IMR-90 (cell line): ENCODE measurements at places on chromosomes 5 and 9.

- DNase-seq: no peak
These were observed 7.8 kb downstream of the BICD2 start for GRCh38 chr9:92756792-92757191.

DNA sequence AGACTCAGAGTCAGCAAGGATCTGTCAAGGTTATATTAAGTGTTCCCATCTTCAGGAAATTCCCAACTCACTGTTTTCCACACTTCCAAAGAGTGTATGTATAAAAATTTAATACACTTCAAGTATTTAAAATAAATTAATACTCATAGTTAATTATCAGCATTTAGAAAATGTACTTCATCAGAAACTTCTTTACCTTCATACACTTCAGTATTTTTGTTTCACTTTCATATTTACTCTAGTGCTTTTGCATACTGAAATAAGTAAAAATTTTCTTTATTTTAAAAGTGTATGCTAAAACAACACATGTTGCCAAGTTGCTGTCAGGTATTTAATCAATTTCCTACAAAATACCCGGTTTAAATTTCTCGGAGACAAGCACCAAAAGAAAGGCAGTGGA is 16.5 kb downstream of the RICTOR start:
- no peak for DNase-seq

DNA sequence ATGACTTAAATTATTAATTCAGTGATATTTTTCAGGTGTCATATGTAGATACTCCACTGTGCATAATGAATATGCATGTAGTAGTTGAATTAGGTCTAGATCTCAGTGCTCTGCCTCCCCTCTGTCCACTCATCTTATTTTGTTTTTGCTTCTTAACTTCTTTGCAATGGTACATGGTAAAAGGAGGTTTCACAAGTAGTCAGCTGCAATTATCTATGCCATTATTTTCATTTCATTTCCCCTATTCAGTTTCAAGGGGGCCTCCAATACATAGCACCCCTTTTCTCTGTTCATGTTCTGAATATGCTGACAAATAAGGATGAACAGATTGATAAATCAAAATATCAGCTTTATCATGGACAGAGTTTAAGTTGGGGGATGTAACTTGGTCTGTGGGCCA is 511.6 kb upstream of the ZNF608 start:
- no peak for DNase-seq

GRCh38 chr9:38620483-38621433 is at the start of gene ANKRD18A:
Gene ANKRD18A (minus strand): TSS chr9:38620596. CDS start chr9:38620285, 311 bp downstream.
- peak; percentile 41 for DNase-seq

- DNase-seq: no peak
These were observed 230.7 kb downstream of the SEMA6A start for GRCh38 chr5:116343961-116344360.

DNA sequence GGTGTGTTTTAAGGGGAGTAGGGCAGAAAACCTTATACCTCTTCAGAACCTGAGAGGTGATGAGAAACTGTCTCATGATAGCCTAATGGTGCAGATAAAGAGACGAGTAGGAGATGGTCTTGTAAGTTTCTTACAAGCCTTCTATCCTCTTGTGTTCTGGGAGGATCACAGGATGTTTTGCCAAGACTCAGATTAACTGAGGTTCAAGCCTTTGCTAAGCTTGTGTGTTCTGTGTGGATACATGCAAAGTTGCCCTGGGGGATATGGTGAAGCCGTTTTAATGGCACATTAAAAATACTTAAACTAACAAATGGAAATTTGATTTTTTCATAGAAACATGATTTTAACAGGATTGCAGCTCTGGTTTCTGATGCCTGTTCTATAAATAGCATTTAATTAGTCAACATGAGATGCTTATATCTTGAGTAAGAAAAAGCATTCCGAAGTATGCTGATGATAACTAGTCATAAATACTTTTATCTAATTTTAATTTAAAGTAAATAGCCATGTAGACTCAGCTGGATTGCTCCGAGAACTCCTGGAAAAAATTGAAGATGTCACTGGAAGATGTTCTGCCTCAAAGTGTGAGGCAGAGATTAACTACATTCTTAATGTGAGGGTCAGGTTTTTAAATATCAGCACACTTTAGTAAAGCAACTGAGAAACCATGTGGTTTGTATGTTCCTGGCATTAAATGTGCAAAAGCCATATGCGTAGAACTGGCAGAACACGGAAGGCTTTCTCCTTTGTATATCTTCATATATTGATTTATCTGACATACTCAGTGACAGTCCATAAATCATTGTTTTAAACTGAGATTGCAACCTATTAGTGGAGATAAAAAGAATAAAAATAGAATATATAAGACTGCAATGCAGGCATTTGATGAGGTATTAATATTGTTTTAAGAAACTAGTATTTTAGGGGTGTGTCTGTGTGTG is 53.7 kb downstream of the IPO11 start:
- DNase-seq: peak; percentile 54

DNA sequence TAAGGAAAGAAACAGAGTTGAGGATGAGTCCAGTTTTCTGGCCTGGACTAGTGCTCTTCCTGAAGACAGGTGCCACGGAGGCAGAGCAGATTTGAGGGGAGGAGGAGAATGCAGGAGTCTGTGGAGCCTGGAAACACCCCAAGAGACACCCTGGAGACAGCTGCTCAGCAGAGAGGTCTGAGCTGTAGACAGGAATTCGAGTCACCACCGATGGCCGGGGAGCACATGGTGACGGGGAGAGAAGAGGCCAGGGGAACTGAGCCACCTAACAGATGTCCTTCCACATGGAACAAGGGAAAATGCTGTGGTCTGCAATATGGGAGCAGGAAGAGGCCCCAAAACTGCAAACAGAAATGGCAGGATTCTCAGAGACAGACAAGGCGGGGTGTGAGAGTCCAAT is 22.9 kb downstream of the CPLX2 start:
- no peak for DNase-seq

- no peak for DNase-seq
These were observed 106.7 kb downstream of the OXCT1 start for GRCh38 chr5:41763574-41763973.

GRCh38 chr9:79741381-79741780 is 169.6 kb downstream of the TLE4 start:
- DNase-seq: no peak

- peak; percentile 38 for DNase-seq
These were observed 624.1 kb downstream of the ISL1 start for GRCh38 chr5:52007230-52007858.

- no peak for DNase-seq
These were observed 3.5 kb downstream of the INPP5E start for GRCh38 chr9:136436055-136436634.

- DNase-seq: no peak
These were observed 183.5 kb downstream of the GAS1 start for GRCh38 chr9:86763791-86764190.

GRCh38 chr5:13659391-13659790 is 285.1 kb downstream of the DNAH5 start:
- peak; percentile 63 for DNase-seq

- DNase-seq: no peak
These were observed 228.5 kb downstream of the CRB2 start for GRCh38 chr9:123584202-123585176.

DNA sequence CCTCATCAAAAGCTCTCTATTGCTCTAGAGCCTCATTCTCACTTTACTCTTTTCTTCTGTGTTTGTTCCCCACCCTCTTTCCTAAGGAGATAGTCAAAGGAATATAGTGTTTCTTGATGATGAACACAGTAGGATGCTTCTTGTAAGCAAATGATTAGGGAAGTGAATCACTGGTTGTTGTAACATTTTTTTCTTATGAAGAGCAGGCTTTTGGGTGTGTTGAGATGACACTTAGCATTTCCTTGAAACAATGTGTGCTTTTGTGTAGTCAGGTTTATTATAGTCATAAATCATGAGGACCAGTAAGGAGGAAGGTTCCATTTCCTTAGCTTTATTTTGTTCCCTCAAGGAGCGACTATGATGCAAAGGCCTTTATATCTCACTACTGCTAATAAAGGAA is 1991.3 kb upstream of the C9orf72 start:
- DNase-seq: no peak

GRCh38 chr9:4509590-4509984 is 19.3 kb downstream of the SLC1A1 start:
- DNase-seq: no peak

- no peak for DNase-seq
These were observed 176.4 kb upstream of the CHD1 start for GRCh38 chr5:99105216-99105615.

DNA sequence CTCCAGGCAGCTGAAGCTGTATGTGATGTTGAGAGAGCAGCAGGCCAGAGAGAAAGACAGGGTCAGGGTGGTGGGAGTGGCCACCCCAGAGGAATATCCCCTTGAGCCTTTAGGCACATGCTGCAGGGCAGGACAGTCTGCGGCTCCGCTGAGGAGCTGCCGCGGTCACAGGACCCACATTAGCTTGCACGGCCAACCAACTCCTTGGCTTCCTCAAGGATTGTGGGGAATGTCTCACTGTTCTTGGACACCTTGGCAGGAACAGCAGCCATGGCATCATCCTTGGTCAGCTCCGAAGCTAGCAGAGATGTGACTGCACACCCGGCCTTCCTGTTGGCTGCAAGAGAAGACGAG is 27.8 kb downstream of the PCDHGC5 start:
- no peak for DNase-seq

DNA sequence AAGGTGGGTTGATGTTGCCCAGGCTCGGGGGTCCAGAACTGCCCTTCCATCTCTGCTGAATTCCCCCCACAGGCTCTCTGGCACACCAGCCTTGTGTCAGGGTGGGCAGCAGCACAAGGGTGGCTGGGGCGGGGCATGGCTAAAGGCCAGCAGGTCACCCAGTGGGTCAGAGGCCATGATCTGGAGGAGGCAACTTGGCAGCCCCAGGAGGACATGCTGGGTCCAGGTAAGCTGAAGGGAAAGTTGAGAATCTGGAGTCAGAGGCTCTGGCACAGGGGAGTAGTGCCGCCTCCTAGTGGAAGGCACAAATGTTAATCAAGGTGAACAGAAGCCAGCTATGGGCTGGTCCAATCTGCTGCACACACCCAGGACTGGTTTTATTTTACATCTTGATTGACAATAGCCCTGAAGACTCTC is 6.2 kb downstream of the TMEM8B start:
- DNase-seq: no peak

DNA sequence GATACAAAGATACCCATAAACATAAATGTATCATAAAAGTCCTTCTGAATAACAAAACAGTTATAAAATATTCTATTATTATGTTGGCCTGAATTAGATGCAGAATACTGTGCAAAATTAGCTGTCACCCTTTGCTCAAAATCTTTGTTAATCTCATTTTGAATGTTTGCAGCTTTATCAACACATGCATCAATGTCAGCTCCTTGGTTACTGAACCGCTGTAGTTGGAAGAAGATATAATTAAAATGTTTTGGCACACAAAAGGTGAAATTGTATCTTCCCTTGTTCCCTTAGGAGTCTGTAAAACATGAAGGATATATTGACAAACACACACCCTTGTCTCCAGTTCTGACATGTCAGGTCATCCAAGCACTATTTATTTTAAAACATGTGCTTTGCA is 146.3 kb upstream of the POU5F2 start:
- no peak for DNase-seq

DNA sequence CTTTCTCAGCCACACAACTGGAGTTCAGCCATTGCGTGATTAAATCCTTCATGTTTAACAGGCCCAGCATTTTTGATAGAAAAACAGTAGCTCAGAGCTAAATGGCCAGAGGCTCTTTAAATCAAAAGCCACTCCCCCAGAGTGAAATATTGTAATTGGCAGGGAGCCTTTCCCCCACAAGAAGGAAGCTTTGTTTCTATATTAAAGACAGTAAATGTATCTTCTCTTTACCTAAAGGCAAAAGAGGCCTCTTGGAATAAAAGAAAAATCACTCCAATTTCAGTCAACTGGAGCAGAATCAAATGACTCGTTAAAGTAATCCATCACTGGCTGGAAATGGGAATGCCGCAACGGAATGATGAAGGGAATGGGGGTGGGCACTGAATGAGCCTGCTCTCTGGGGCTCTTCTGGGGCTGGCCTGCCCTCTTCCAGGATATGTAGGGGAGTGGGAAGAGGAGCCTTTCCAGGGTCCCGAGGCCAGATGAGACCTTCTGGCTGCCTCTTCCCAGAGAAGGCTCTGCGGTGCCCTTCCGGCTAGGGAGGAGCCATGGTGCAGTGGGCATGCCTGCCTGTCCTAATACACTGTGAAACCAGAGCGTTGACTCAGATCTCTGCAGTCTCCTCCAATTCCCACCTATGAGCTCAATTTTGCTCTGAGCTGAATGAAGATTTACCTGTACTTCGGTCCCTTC is 45.2 kb downstream of the ANKDD1B start:
- DNase-seq: peak; percentile 46

DNA sequence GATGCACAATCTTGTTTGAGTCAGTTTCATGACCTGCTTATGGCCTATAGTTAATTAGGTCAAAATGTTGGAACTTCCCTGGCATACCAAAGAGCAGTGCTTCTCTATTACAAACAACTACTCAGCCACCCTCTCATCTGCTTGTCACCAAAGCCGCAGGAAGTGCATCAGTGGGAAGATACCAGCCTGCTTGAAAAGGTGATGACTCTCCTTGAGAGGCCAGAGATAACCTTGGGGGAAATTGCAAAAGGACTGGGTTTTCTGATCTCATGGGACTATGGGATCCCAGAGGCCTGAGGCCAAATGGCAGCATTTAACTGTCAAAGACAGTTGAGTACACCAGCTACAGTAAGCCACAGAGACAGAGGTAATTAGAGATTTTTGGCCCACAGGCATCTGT is 69.9 kb downstream of the C9orf57 start:
- no peak for DNase-seq

DNA sequence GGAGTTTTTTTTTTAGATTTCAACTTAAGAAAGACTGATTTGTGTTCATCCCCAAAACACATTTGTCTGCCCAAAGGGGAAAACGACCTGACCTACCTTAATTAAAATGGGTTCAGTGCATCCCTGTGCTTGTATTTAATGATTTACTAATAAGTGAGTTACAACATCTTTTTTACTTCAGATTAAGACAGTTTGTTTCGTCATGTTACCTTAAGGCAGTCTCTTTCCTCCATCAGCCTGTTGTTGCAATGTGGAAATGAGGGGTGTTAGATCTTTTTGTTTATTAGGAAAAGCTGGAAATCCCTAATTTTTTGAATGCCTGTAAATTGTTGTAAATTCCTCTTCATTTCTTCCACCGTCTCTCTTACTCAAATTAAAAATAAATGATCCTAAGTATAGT is 177.5 kb downstream of the GDNF start:
- no peak for DNase-seq

DNA sequence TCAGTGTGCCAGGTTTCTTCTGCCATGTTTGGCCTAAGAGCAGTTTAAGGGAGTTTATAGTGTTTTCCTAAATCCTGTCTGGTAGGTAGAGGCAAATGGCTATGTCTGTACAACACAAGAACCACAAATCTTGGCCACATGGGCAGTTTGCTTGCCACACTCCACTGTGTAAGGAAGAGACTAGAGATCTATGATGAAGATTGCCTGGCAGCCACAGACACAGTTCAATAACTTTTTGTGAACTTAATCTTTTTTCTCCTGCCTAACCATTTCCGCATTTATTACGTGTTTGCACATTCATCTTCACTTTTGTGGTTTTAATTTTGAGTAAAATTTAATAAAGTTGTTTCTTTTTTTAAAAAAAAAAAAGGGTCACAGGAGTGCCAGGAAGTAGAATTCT is 5.8 kb downstream of the MFAP3 start:
- no peak for DNase-seq

GRCh38 chr9:77598991-77599390 is 49.1 kb downstream of the GNA14 start:
- no peak for DNase-seq

- no peak for DNase-seq
These were observed 3.1 kb downstream of the GCNT1 start for GRCh38 chr9:76462126-76462525.
